Stimulated activated CD8-positive, alpha-beta memory T cell treated with anti-CD3 and anti-CD28 coated beads, Interleukin-15, amount 100 ng/mL, for 1 hour (primary cell): ENCODE measurements at places on chromosomes 4 and X.

DNA sequence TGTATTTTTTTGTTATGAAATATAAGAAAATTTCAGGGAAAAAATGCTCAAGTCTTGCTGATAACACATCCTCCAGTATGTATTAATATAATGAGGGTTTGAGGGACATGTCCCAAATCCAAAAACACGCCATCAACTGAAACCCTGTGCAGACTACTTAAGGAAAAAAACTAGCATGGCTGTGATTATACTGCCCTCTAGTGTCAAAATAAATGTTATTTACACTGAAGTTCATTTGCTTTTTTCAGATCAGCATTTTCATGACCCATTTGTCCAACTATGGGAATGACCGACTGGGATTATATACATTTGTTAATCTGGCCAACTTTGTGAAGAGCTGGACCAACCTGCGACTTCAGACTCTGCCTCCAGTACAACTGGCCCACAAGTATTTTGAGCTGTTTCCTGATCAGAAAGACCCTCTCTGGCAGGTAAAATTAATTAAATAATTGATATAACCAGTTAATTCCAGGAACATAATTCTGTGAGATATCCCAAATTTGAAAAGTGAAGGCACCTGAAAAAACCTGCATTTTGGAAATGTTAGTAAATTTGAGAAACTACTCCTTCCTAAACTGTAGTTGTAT lies 128.5 kb downstream of the PRSS12 start:
- no peak for DNase-seq

DNA sequence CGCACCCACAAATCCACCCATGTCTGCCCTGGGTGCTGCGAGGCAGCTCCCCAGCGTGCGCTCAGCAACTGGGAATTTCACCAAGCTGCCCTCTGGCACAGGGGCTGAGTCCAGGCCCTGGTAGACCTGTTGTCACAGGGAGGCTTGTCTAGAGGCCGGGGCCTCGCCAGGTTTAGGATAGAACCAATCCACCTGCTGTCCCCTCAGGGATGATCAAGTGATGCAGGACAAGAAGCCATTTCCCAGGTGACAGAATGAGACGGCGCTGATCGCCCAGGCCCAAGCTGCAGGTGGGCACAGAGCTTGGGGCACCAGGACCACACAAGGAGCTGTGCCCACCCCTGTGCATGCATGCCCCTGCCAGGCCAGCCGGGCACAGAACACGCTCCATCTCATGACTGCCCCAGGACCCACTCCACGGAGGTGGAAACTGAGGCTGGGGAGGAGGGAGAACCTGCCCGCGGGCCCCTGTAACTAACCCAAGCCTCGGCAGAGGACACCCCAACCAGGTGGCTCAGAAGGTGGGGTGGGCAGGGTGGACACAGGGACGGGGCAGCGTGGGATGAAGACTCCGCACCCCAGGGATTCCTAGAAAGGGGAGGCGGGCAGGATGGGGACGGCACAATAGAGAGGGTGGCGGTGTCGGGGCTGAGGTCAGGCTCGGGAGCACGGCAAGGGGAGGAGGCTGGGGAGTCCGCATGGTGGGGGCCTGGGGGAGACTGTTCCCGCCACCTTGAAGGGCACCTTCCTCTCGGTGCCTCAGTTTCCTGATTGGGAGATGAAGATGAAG lies 78.0 kb downstream of the ZFYVE28 start:
- DNase-seq: no peak

DNA sequence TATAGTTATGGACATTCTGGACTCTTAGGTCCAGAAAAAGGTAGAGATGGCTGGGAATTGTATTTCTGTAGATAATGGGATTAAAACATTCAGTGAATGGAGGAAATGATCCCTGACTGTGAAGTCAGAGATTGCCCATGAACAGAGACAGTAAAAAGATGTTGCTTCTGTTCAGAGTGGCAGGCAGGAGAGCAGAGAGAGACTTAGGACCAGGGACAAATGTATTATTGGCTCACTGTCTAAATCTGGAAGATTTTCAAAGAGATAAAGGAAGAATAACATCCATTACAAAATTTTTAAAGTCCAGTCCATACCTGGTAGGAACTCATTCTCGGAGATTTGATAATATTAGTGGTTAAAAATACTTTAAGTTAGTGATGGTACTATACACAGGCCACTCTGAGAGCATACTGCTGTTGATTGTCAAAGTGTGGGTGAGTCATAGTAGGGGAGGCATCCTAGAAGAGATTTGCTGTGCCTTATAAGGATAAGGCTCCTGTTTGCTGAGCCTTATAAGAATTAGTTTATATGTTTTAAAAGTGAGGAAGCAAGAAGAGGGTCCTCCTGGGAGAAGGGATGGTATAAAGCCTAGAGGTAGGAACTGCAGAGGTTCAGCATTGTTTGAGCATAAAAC lies 53.0 kb downstream of the JADE3 start:
- DNase-seq: no peak

GRCh38 chr4:3518511-3518880 lies 13.7 kb downstream of the LRPAP1 start:
- no peak for DNase-seq

- DNase-seq: no peak
Measured at GRCh38 chr4:3819210-3819919, 53.2 kb downstream of the ADRA2C start.

DNA sequence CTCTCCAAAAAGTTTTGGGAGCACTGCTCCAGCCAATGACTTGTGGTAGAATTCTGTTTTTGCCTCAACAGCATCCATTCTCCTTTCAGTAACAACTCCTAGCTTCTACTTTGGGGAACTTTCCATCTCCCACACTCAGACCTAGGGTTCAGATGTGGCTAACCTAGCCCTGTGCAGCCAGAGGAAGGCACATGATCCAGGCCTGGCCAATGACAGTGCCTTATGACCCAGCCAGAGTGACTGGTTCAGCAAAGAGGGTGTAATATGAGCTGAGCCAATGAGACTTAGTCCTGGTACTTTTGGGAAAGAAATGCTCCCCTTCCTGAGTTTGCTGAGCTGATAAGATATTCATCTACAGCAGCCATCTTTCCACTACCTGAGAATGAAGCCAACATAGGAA lies 5.4 kb upstream of the USP46 start:
- no peak for DNase-seq

GRCh38 chrX:154348114-154348531 lies 26.3 kb downstream of the FLNA start:
- no peak for DNase-seq

DNA sequence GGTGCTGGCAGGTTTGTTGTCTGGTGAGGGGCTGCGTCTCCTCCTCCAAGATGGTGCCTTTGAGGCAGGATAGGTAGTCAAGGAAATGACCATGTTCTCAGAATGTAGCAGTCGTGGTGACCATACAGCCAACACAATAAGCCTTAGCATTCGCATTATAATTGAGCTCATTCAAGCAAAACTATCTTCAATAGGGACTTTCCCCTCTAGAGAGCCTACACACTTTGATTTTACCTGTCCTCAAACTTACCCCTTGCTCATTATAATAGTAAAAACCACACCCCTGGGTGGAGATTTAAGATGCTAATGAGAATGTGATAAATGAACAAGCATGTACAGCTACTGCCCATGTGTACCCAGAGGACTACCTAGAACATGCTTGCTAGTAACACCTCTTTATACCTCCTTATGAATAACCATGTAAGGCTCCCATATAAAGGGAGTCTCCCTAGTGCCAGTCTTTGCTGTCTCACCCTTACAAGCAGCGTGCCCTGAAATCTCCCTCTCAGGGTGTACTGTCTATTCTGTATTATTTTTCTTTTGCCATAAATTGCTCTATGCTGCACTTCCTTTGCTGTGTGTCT lies 48.2 kb downstream of the FGFBP1 start:
- no peak for DNase-seq

GRCh38 chr4:186676531-186677161 lies 47.0 kb downstream of the FAT1 start:
- DNase-seq: no peak

DNA sequence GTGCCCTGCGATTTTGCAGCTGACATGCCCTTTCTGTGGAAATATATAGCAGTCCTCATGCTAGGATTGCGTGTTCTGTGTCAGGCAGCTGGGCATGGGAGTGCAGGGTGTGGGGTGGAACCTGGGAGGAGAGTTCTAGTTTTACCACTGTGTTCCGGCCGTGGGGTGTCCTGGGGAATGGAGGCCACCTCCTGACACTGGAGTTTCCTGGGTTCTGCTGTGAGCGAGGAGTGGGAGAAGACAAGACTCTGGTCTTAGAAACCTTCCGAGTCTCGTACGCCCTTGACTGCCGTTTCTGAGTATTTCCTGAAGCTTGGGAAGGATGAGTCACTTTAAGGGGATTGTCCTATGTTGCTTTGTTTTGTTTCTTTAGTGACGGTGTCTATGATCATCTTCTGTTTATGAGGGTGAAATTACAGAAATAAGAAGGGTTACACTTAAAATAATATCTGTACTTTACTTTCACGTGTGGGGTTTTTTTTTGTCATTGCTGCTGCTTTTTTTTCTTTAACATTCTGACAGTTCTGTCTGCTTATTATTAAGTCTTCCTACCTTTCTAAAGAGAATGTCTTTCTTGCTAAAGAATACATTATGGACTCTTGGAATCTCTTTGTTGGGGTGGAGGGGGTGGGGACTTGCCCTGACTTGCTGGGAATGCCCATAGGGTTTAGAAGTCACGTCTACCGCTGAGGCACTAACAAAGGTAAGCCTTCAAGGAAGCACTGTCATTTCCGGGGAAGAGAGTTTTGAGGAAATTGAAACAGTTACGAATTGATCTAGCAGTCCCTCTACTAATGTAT lies 19.1 kb downstream of the CD99 start:
- no peak for DNase-seq
